ENCODE measurements at places on chromosomes 3 and 15. TPM values are rescaled to one million over a fixed set of nuclear protein-coding genes. Genes with fewer than 3 reads are reported as not detected.

- no peak for DNase-seq
Observed at GRCh38 chr15:81536356-81536755, 162.3 kb upstream of the TMC3 start.

DNA sequence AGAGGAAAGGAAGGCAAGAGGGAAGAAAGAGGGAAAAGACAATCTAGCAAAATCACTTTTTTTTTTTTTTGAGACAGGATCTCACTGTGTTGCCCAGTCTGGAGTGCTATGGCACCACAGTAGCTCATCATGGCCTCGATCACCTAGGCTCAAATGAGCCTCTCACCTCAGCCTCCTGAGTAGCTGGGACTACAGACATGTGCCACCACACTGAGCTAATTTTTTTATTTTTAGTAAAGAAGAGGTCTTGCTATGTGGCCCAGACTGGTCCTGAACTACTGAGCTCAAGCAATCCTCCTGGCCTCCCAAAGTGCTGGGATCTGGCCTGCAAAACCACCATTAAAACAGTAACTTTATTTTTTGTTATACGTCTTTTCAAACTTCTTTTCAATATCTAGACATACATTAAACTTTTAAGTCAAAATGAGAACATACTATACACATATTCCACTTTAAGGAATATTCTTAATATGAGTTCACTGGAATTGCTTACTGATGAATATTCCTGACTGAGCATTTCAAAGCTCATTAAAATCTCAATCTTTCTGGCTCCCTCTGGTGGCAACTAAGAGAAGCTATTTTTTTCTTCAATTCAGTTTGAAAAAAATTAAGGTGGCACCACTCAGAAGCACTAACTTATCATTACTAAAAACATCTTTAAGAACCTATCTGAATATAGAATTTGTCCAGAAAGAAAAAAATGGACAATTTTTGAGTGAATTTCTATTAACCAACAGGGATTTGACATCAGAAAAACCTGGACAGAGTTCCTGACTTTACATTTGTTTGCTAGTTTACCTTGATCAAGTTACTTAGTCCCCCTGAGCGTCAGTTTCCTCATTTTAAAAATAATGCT, 40.9 kb downstream of the UACA start:
- peak; percentile 61 for DNase-seq

DNA sequence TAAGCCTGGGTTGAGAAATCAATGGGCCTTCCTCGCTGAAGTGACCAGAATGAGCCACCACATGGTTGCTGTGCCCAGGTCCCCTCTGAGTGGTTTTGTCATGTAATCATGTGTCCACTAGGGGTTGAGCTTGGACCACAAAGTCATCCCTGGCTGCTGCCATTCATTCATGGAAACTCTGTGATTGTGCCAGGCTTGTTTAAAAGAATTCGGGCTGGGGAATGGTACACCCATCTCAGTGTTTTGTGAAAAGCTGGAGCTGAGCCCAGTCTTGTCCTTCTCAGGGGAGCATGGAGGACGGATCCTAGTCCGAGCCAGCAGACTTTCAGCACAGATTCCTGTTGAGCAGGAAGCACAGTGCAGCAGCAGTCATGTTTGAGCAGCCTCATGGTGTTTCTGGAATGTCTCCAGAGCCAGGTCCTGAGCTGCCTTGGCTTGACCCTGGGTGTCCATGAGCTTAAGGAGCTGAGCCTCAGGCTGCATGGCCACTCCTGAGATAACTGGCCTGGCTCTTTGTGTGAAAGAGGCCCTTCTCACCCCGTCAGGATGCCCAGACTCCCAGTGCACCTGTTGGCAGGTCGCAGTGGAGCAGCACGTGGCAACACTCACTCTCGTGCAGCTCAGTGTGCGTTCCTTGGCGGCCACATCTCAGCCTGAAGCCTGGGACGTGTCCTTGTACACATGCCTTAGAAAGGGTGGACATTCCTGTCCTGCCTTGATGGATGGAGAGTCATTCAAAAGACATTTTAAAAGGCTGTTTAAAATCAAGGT, 260.3 kb upstream of the TPM1 start:
- peak; percentile 97 for DNase-seq

DNA sequence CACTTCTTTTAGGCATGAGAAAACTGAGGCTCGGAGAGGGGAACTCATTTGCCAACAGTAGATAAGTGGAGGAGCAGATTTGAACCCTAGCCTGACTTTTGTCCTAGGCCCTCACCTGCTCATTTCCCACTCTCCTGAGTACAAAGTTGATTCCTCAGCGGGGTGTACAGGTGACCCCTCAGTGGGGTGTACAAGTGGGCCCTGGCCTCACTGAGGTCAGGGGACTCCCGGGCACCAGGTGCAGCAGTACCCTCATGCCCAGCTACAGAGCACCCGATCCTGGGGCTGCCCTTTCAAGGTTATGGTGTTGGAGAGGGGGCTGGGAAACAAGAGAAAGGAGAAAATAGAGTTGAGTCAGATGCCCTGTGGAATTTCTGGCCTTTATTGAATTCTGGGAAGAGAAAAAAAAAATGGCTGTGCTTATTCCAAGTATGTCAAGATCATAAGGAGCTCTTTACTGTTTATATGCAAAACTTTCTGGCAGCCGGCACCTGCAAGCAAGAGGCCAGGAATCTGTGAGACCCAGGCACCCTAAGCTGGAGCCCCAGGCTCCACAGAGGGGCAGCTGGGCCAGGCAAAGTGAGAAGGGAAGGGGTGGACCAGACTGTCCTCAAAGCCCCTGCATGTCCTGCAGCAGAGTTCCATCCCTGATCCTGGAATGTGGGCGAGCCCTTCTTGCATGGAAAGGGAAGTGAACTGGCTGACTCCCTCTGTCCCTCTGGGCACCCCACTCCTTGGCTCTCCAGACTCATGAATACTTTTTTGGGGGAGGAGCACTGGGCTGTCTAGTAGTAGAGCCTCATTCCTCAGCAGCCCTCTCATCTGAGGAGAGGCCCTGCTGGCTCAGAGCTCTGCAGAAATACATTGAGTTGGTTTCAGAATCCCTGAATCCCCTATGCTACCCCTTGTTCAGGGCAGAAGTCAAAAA, 43.1 kb downstream of the AMOTL2 start:
- DNase-seq = no peak

DNA sequence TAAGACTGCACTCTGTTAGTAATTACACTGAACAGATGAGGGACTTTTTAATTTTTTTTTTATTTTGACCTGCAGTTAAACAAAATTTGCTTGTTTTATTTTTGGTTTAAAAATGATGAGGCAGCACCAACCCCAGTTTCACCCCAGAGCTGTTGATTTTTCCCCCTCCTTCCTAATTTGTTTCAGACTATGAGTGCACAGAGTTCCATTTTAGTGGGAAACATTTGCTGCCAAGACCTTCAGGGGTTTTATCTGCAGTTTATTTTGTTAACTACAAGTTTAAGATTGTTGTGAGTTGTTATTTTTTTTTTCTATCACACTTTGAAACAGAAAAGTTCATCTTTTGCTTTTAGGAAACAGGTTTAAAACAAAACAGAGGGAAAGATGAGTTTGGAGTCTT, 455.9 kb upstream of the NR2F2 start:
- DNase-seq = no peak

DNA sequence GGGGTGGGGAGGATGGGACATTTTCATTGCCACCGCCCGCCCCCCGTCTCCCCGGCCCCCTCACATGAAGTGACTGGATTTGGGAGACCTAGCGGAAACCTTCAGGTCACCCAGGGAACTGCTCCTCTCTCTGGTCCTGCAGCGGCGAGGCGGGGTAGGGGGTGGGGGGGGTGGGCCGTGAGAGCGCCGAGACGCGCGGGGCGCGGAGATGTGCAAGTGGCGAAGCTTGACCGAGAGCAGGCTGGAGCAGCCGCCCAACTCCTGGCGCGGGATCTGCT, 712 bp upstream of the MME start:
- no peak for DNase-seq

DNA sequence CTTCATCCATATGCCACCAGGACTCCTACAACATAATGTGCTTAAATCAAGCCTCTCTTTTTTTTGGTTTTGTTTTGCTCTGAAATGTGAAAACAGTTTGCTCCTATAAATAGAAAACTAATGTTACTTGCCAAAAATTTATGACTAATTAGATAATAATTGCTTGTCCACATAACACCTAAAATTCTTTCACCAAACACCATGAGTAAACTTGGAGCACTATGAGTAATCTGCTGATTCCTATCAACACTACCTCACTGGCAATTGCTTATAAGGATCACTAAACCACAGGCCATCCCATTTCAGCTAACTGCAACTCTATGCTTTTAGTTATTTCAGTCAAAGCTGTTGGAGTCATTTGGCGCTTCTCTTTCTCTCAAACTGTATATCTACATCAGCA, 252.7 kb downstream of the EPHA3 start:
- no peak for DNase-seq

DNA sequence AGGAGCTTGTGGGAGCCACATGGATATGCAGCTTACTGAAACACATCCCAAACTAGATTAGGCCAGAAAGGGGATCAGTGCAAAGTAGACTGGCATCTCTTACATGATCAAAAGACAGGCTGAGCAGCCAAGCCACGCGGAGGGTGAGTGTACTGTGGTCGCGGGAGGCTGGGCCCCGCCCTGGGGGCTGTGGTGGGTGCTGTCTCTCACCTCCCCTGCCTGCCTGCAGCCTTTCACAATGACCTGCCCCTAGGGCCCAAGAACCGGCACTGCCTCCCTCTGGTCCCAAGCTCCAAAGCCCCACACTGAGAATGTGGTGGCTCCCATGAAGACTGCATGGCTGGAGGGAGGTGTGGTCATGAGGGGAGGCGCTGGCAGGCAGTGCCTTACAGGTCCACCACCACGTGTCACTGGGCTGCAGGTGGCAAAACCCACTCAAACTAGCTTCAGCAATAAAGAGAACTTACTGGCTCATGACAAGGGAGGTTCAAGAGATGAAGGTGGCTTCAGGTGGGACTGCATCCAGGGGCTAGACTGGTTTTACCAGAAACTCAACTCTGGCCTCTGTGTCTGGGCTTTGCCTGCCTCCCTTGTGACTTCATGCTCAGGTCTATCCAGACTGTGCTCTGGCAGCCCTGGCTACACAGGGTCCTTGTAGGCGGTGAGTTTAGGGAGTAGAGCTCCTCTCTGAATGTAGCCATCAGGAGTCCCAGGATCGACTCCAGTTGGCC, 27.4 kb upstream of the PLXND1 start:
- DNase-seq = no peak

- no peak for DNase-seq
Observed at GRCh38 chr3:188939814-188940572, 231.8 kb upstream of the TPRG1 start.

- DNase-seq = no peak
Observed at GRCh38 chr3:50078622-50079021, 10.1 kb upstream of the RBM5 start.

DNA sequence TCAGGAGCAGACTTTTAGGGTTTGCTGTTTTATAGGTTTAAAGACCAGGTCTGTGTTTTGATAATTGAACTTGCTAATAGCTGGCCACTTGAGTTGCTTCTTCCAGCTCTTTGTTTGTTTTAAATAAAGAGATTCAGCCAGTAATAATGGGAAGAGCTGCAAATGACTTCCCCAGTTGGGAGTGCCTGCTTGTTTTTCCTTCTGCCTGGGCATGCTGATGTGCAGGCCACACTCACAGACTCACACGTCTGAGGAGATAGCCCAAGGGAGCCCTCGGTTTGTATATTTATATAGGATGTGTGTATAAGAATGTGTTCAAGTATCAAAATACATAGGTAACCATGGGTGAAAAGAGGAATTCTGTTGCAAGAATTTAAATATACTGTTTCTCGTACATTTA, 78.2 kb upstream of the BOC start:
- no peak for DNase-seq

DNA sequence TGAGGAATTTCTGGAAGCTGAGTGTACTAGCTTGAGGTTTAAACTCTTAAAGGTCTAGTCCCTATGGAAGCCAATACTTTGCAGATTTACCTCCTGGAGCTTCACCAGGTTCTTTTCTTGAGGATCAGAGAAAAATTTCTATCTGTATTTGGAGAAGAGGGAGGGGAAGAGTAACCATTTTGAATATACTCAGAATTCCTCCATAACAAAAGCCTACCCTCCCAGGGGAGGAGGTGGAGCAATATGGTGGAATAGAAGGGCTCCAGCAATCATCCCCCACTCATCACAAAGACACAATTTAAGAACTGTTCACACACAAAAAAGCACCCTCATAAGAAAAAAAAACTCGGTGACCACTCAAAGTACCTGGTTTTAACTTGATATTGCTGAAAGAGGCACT, 36.0 kb upstream of the PEX5L start:
- DNase-seq = no peak

DNA sequence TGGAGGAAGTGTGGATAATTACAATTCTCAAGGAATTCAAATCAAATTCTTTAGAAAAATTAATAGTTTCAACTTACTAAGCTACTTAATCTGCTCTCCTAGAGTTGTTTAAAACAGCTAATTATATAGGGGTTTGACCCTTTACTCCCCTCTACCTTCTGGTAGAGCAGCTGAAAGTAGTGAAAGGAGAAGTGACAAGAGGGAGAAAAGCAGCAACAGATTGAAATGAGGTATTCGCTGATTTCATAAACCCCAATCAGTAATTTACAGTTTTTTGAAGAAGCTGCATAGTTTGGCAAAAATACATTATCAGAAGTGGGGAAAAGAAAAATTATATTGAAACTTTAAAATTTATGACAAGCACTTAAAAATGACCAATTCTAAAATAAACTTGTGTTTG, 52.8 kb downstream of the ZMAT3 start:
- no peak for DNase-seq

GRCh38 chr3:140316466-140316865, 361.4 kb upstream of the TRIM42 start:
- DNase-seq = no peak

GRCh38 chr3:51630513-51630912, 40.5 kb upstream of the TEX264 start:
- no peak for DNase-seq

GRCh38 chr15:69748576-69749185, 296.1 kb downstream of the RPLP1 start:
- DNase-seq = no peak

GRCh38 chr3:111260878-111261277, 189.3 kb downstream of the NECTIN3 start:
- DNase-seq = no peak

- DNase-seq = no peak
Observed at GRCh38 chr15:60017538-60018520, 13.7 kb downstream of the FOXB1 start.

DNA sequence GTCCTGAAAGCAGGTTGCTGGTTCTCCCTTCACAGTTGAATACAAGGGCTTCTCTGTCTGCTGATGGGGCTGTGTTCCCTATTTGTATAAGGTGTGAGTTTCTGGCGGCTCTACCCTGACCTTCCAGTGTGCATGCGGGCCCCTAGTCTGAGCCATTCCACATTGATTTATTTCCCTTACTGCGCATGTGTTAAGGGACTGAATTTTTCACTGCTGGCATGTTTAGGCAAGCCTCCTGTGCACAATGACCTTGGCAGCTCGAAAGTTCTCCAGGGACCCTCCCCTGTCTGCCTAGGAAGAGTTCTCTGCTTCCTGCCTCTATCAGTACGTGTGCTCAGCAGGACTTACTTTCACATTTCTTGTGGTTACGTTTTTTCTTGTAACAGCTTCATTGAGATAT, 11.4 kb downstream of the TRAK1 start:
- DNase-seq = no peak

GRCh38 chr3:46282696-46283095, 40.4 kb downstream of the CCR3 start:
- DNase-seq = no peak

The ZMAT3 gene
- 7.6 TPM for total RNA-seq

The PLSCR5 gene
- 3.0 TPM for total RNA-seq

The EPB42 gene
- 0.39 TPM for total RNA-seq

The GOLGA6D gene
- total RNA-seq = 0.06 TPM

The C3orf49 gene
- total RNA-seq = not detected

The HEG1 gene
- 16.5 TPM for total RNA-seq

The ZNF385D gene
- total RNA-seq = 1.3 TPM

The ACOX2 gene
- total RNA-seq = 27.3 TPM

The REC114 gene
- total RNA-seq = 2.3 TPM

The GRAMD1C gene
- 0.25 TPM for total RNA-seq
